Muscle of arm (tissue), 14 donors: ENCODE measurements at places on chromosomes 13 and 19. TPM values are rescaled to one million over a fixed set of nuclear protein-coding genes. Genes with fewer than 3 reads are reported as not detected.
A peak's percentile ranks its signal among the peaks of the same experiment; 100 is the strongest.

DNA sequence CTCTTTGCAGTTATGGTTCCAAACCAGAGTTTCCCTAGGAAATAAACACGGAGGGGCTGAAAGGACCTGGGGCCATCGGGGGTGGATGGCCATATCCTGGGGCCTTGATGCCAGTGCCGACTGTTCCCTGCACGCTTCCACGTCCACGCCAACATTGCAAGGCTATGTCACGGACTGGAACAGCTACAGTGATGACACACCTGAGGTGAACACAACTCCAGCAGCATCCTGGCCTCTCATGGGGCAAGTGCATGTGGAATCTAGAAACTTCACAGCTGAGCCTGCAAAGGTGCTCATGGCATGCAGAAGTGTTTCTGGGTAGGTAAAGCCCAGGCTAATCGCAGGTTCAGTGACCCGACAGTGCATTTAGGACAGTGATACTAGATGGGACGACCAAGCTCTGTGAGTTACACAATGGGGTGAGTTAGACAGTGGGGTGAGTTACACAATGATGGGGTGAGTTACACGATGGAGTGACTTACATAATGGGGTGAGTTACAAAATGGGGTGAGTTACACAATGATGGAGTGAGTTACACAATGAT lies 52.0 kb upstream of the GAS6 start:
- DNase-seq, result no peak

DNA sequence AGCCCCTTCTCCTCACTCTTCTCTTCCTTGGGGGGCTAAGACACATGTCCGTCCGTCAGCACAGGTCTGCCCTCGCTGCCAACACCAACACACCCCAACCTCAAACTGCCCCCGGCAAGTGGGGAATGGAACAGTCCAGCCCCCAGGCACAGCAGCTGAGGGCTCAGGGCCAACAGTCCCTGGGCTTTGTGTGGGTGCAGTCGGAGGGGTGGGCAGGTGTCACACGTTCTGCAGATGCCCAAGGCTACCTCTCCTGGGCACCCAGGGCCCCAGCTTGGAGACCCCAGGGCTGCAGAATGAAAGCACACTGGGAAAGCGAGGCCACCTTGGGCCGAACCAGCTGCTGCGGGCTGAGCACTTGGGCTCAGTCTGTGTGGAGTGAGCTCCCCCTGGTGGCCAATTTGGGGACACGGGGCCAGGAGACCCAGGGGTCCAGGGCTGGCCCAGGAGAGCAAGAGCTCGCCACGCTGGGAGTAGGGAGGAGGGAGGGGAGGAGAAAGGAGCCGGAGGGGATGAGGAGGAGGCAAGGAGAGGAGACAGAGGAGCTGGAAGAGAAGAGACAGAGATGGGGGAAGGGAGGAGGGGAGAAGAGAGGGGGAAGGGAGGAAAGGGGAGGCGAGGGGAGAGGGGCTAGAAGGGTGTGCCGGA lies 14.0 kb upstream of the ATP8B3 start:
- DNase-seq, result peak; percentile 76

DNA sequence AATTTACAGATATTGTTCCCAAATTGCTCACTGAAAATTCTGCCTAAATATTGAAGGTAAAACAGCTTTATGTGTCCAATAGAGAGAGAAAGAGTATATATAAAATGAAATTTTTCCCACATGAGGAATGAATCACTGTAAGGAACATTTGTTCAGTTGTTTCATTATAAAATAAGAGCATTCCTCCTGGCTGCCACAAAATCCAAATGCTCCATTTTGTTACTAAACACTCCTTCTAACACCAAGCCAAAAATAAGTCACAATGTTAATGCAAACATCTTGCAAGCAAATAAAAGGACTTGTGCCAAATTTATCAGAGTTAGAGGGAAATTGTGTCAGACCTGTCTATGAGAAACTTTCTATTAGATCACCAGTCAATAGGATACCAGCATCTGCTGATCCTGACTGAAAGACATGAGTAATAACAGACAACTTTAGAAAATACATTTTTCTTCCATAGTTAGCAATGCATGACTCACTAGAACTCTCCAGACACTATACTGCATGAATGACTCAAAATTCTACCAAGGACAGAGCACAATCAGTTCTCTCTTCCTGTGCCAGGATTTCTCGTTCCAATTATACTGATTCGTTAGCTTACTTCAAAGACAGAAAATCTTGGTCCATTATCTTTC lies 83.5 kb upstream of the FNDC3A start:
- DNase-seq, result no peak

- no peak for DNase-seq
These were observed 1.3 kb upstream of the ZFP28 start for GRCh38 chr19:56537442-56537841.

- no peak for DNase-seq
These were observed 357.2 kb downstream of the DLEU7 start for GRCh38 chr13:50485979-50486935.

GRCh38 chr19:28363254-28363653 lies 849.7 kb downstream of the UQCRFS1 start:
- DNase-seq, result no peak

PLA2G4C gene
- 40.9 TPM for polyA plus RNA-seq

ZNF428 gene
- 52.0 TPM for polyA plus RNA-seq
